Thoracic aorta endothelial cell (primary cell): ENCODE measurements at places on chromosomes 5 and 9. TPM values are rescaled to one million over a fixed set of nuclear protein-coding genes. Genes with fewer than 3 reads are reported as not detected.

GABRB2 gene
- total RNA-seq: not detected in 2 replicates

ISL1 gene
- total RNA-seq: not detected in 2 replicates

KCNIP1 gene
- total RNA-seq: not detected in 2 replicates

FOXI1 gene
- total RNA-seq: not detected in 2 replicates

CCDC152 gene
- 3.7 and 4.0 TPM in 2 replicates for total RNA-seq

SPDL1 gene
- total RNA-seq: 60.5 and 80.1 TPM in 2 replicates

PDE8B gene
- total RNA-seq: under 0.01 and 0.07 TPM in 2 replicates

ADAM19 gene
- 19.8 and 20.5 TPM in 2 replicates for total RNA-seq

PRSS3 gene
- 24.4 and 24.7 TPM in 2 replicates for total RNA-seq

TTC23L gene
- 0.07 TPM in 1 of 2 replicates, not detected in the other for total RNA-seq

ZDHHC11 gene
- total RNA-seq: 0.80 and 0.93 TPM in 2 replicates

PRELID1 gene
- 217 TPM in 2 replicates for total RNA-seq

CAVIN4 gene
- 1.9 and 2.9 TPM in 2 replicates for total RNA-seq

DROSHA gene
- 65.9 and 83.8 TPM in 2 replicates for total RNA-seq

WNK2 gene
- total RNA-seq: under 0.01 and 0.07 TPM in 2 replicates

CCL21 gene
- not detected in 2 replicates for total RNA-seq

LPAR1 gene
- under 0.01 and 0.22 TPM in 2 replicates for total RNA-seq

PCDHGA11 gene
- total RNA-seq: 12.5 and 13.6 TPM in 2 replicates

HAVCR1 gene
- total RNA-seq: not detected in 2 replicates

WDR31 gene
- total RNA-seq: 0.50 and 0.53 TPM in 2 replicates

ZNF484 gene
- 15.0 and 15.9 TPM in 2 replicates for total RNA-seq

ITK gene
- not detected in 2 replicates for total RNA-seq

FOXD4 gene
- 0.14 and 0.27 TPM in 2 replicates for total RNA-seq
